PC-3 (cell line): ENCODE measurements at places on chromosomes 2 and 18. TPM values are rescaled to one million over a fixed set of nuclear protein-coding genes. Genes with fewer than 3 reads are reported as not detected.

SNTG2 gene
- total RNA-seq: not detected in 2 replicates

- DNase-seq: no peak
These were observed 208.9 kb upstream of the BOD1L2 start for GRCh38 chr18:56937874-56938430.

MXD1 gene
- total RNA-seq: 6.8 and 7.0 TPM in 2 replicates

DNA sequence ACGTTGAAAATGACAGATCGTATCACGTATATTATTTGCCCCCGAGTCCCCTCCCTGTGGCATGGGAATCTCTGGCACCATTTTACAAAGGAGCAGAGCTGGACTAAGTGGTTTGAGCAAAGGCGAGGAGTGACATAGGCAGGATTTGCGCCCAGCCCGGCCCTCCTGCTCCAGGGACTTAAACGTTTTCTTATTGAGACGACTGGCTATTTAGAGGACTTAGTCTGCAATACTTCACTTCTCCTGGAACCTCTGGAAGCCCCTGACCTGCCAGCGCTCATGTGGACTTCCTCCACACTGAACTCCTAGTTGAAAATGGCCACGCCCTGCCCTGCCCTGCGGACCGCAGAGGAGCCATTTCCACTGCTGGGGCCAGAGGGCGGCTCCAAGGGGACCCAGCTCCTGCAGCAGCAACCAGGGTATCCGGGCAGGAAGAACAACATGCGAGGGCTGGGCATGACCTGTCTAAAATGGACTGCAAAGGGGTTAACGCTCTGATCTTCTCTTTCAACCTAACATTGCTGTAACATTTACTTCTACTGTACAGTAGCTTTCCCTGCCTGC lies 690.7 kb downstream of the LRP1B start:
- DNase-seq: no peak

GALNT13 gene
- total RNA-seq: 2.0 and 2.6 TPM in 2 replicates

DNA sequence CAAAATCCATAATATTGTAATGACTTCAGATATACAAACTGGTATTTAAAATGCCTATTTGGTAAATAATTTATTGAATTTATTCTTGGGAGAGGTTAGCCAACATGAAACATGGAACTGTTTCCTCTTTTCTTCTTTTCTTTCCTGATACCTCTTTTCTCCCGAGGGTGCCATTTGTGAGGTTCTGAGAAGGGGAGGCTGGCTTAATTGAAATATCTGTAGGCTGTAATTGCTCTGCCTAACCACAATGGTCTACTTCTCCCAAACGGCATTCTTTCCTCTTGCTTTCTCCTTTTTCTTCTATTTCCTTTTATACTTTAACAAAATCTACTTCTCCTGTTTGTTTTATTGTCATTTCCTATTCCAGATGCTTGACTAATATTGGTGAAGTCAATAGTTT lies 114.9 kb downstream of the TCF4 start:
- DNase-seq: no peak

- no peak for DNase-seq
These were observed 71.8 kb upstream of the SP5 start for GRCh38 chr2:170643346-170643745.

DNA sequence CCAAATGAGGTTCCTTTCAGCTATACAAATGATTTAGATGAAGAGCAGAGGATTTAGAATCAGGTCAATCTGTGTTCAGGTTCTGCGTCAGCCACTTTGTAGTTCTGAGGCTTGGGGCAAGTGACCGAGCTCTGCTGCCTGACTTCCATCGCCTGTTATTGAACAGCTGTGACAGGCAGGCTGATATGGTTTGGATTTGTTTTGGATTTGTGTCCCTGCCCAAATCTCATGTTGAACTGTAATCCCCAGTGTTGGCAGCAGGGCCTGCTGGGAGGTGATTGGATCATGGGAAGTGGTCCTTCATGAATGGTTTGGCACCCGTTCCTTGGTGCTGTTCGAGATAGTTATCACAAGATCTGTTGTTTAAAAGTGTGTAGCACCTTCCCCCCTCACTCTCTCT lies 18.6 kb downstream of the TYMS start:
- no peak for DNase-seq

BMP10 gene
- total RNA-seq: not detected in 2 replicates

GAREM1 gene
- total RNA-seq: 0.86 and 1.8 TPM in 2 replicates

NCKAP5 gene
- 3.2 and 4.8 TPM in 2 replicates for total RNA-seq

DNA sequence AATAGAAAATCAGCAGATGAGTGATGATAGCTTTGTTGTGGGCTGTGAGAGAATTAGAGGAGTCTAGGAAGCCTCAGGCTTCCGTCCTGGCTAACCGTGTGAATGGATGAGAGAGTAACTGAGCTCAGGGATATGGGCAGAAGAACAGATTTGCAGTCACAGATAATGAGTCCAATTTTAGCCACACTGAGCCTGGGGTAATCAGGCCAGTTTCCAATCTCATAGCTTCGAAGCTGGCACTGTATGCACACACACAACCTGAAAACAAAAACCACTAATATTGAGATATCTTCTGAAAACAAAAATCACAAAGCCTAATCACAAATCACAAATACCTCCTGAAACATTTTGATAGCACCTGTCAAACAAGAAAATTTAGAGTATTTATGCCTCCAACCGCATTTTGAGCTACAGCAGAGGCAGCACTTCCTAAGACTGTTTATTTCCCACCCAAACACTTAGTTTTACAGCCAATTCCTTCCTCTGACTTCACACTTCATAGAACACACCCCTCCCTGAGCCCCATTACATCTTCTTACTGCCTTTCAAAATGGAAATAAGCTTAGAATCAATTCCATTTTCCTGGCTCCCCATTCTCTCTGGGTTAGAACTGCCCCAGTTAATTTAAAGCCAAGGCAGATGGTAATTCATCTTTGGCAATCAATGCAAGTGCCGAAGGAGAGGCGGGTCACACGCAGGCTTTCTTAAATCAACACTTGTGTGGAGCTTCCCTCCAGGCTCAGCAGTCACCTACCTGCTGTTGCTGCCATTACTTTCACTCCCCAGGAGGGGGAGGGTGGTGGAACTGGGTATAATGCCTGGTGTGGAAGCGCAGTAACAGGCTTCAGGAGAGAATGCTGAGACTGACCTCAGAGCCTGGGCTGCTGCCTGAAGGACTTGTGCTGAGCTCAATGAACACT lies 18.9 kb downstream of the TTR start:
- DNase-seq: peak; percentile 2

DNA sequence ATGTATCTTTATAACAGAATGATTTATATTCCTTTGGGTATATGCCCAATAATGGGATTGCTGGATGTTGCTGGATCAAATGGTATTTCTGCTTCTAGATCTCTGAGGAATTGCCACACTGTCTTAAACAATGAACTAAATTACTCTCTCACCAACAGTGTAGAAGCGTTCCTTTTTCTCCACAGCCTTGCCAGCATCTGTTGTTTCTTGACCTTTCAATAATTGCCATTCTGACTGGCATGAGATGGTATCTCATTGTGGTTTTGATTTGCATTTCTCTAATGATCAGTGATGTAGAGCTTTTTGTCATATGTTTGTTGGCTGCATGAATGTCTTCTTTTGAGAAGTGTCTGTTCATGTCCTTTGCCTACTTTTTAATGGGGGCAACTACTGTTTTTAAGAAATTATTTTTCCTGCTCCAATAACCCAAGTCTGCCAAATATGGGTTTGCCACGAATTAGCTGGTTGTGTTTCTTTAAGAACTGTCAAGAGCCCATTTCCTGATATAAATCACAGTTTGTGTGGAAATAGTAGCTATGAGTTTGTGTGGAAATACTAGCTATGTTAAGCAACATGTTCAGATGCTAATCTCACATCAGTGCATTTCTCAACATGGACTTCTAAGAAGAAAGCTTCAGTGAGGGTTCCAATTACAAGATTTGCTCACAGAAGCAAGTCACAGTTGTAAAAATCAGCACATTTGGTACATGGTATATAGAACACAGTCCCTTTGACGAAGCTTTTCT lies 259.4 kb downstream of the ANAPC1 start:
- no peak for DNase-seq

DNA sequence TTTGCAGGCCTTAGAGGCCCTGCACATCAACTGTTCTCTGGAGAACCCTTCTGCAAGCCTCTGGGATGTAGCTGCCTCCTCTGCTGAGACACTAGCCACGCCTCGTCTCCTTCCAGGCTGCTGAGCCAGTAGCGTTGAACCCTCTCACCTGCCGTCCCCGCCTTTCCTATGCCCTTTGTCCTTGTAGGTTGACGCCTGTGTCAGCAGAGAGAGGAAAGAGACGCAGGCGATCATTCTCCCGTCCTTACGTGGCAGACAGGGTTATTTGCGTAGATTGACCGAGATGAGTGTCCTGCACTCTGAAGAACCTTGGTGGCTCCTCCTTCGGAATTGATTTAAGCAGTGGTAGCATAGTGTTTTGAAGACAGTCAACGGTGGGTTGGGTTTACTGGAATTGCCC lies 27.8 kb downstream of the ID2 start:
- DNase-seq: no peak

DNA sequence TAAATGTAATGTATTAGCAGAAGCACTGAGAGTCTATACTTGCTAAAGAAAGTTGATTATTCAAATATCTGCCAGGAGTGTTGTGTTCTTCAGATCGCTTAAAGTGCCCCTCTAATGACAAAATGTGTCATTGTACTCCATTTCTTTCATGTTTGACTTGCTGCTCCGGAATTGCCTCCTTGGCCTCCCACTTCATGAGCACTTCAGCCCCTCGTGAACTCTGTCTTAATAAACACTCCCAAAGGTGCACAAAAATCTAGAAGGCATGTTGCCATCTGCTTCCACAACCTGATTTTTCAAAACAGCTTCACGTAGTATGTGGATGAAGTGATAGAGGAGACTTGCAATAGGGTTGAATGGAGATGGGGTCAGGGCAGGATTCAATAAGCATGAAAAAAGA lies 396.1 kb downstream of the TDRD15 start:
- DNase-seq: no peak

GRCh38 chr2:110659248-110659647 lies 18.6 kb downstream of the BUB1 start:
- DNase-seq: no peak

DNA sequence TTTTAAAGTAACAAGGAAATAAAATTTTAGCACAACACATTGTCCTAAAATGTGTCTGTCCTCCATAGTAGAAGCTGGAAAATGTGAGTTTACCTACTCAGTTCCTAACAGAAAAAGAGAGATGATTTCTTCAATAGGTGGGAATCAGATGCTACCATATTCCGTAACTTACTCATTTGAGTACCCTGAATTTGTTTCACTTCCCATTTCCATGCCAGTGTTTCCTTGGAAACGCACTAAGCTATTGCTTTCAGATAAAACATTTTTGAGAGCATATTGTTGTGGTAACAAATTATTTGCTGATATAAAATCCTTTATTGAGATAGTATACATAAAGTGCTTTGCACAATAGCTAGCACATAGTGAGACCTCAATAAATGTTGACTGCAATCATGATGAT lies 137.5 kb upstream of the BARD1 start:
- DNase-seq: no peak

DNA sequence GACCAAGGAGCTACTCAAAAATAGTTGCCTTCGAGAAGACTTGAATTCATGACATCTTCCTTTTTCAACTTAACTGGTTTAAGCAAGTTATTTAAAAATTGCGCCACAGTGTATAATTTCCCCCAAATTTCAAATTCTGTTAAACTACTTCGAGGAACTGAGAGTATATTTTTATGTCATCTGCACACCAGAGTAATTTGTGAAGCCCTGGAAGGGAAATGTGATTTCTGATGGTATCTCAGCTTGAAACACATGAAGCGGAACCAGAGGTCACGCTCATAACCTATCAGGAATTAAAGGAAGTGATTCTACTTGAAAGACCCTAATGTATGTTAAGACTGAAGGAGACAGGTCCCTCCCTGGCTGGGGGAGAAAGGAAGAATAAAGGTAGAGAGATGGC lies 33.9 kb upstream of the DARS1 start:
- no peak for DNase-seq

DNA sequence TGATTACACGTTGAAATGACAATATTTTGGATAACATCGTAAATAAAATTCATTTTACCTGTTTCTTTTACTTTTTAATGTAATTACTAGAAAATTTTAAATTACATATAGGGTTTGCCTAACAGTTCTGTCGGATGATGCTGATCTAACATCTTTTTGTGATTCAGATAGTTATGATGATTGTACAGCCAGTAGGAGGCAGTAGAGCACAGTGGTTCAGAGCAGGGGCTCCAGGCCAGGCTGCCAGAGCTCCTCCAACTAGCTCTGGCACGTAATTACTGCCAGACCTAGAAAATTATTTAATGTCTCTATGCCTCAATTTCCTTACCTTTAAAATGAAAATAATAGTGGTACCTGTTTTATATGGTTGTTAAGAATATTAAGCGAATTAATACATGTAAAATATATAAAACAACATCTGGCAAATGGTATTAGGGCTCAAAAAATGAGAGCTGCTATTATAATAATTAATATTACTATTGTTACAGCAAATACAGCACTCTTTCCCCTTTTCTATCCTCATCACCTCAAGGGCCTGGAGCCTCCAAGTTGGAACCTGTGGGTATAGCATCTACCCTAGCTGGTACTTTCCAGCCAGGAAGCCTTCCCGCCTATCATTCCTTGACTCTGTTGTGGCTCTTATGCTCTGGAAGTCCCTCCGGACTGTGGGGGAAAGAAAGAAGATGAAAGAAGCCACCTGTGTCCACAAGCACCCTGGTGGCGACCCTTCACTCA lies 47.7 kb upstream of the PLA2R1 start:
- DNase-seq: peak; percentile 86

DNA sequence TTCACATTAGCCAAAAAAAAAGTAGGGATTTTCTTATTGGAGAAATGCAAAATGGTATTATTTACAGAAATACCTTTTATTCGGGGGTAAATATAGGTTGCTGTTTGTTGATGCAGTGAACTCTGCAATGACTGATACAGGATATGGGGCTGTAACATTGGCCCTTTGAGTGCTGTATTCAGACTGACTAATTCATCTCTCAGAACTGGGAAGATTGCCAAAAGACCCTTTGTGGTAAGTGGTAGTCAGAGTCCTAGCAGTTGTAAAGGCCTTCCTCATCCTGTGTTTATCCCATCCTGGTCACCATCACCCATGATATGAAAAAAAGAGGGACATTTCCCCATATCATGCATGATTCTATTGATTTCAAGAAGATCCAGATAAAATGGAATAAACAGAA lies 14.0 kb upstream of the DCC start:
- DNase-seq: peak; percentile 39

- no peak for DNase-seq
These were observed 150.2 kb upstream of the POU3F3 start for GRCh38 chr2:104703669-104704068.

FMNL2 gene
- total RNA-seq: 15.6 and 15.8 TPM in 2 replicates
